Brain microvascular endothelial cell (primary cell): ENCODE measurements at places on chromosomes 11 and 22.

- DNase-seq, result no peak
These were observed 177.9 kb upstream of the CADM1 start for GRCh38 chr11:115682101-115682500.

DNA sequence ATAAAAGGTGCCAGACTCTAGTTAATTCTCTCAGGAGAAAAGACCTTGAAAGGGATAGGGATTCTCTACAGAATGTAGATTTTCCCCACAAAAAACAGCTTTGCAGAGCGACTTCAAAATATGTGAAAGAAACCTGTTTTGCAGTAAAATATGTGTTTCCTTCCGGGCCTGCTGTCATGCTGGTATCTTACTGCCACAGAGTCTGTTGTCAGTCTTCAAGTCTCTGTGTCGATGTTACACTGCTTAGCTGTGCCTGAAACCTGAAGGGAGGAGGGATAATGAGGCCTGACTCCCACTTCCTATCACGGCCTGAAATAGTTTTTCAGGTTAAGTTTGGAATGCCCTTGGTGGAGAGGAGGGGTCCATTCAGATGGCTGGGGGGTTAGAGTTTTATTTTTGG lies 1.7 kb upstream of the DGCR2 start:
- DNase-seq, result no peak

DNA sequence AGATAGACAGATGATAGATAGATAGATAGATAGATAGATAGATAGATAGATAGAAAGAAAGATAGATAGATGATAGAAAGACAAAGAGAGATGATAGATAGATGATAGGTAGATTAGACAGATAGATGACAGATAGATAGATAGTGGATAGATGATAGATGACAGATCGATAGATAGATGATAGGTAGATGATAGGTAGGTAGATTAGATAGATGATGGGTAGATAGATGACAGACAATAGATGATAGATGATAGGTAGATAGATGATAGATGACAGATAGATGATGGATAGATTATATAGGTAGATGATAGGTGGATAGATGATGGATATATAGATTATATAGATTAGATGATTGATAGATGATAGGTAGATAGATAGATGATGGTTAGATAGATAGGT lies 4.3 kb downstream of the LZTR1 start:
- DNase-seq, result no peak

- no peak for DNase-seq
These were observed 8.5 kb downstream of the PRODH start for GRCh38 chr22:18927573-18927972.

- no peak for DNase-seq
These were observed 70.4 kb upstream of the RASSF10 start for GRCh38 chr11:12938590-12939247.

DNA sequence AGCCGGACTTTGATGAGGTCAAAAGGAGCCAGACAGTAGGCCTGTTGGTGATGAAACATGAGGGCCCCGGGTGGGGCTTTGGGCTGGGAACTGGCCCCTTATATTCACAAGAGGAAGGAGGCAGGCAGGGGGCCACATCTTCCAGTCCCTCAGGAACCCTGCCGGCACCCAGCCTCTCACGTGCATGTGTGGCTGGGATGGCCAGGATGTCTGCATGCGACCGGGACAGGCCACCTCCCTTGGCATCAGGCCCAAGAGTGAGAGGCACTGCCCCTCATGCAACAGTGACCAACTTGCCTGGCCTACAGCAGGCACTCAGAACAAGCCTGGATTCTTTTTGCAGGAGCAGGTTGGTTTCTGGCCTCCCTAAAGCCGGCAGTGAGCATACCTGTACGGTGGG lies 5.4 kb downstream of the SLC25A45 start:
- no peak for DNase-seq

GRCh38 chr11:126548581-126549550 lies 193.4 kb downstream of the ST3GAL4 start:
- no peak for DNase-seq

- no peak for DNase-seq
These were observed 12.8 kb downstream of the CAPN1 start for GRCh38 chr11:65194564-65194963.

- DNase-seq, result no peak
These were observed 2.5 kb downstream of the OR2D2 start for GRCh38 chr11:6889835-6890234.

- no peak for DNase-seq
These were observed 19.5 kb downstream of the CRELD2 start for GRCh38 chr22:49937758-49938564.

DNA sequence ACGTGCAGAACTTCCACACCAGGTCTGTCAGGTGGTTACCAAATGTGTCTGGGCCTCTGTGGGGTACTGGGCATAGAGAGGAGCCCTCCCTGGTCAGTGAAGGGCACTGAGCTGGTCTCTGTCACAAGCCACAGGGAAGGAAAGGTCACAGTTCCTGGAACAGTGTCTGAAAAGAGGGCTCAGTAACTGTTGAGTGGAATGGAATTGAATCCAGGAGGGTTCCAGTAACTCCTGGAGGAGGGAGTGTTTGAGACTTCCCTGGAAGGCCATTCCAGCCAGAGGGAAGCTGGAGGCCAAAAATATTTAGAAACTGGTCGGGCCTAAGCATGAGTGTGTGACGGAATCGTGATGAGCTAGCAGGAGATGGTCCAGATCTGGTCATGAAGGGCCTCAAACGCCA lies 7.9 kb downstream of the ACTN3 start:
- no peak for DNase-seq

DNA sequence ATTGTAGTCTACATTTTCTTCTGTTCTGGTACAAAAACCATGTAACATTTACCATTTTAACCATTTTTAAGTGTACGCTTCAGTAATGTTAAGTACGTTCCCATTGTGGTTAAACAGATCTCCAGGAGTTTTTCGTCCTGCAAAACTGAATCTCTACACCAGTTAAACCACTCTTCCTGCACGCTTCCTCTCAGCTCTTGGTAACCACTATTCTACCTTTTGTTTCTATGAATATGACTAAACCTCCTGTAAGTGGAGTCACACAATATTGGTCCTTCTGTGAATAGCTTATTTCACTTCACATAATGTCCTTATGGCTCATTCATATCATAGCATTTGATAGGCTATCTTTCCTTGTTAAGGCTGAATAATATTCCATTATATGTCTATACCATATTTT lies 7.1 kb upstream of the EXT2 start:
- no peak for DNase-seq

DNA sequence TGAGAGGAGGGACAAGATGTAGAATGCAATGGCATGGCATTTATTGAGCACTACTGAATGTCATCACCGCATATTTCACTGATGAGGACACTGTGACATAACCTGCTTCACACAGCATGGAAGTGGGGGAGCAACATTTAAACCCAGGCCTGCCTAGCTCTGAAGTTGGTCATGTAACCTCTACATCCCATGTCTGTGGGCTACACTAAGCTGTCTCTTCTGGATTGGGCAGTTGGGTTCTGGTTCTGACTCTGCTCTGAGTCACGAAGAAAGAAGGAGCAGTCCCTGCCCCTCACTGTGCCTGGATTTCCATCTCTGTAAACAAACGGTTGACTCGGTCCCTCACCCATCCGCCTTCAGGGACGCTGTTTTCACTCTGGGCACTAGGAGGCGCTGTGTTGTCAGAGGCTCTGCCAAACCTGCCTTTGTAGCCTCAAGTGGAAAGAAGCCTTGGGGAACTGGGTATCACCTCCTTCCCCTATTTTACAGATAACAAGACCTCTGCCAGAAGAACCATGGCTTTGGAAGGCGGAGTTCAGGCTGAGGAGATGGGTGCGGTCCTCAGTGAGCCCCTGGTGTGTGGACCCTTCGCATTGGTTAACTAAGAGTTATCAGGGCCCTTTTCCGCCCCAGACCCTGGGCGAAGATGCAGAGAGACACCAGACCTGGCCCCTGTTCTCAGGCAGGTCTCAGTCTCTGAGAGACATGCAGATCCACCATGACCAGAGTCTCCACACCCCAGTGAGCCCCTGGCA lies 12.7 kb upstream of the ARHGEF17 start:
- DNase-seq, result peak; percentile 85

- DNase-seq, result no peak
These were observed 62.0 kb downstream of the STK33 start for GRCh38 chr11:8531982-8532381.
